Transverse colon (tissue), 4 donors: ENCODE measurements at places on chromosomes 3 and 15. TPM values are rescaled to one million over a fixed set of nuclear protein-coding genes. Genes with fewer than 3 reads are reported as not detected.
A peak's percentile ranks its signal among the peaks of the same experiment; 100 is the strongest.

GRCh38 chr3:14841836-14842235, 23.1 kb downstream of the FGD5 start:
- H3K4me1 ChIP-seq: peaks cover 28% of the 10 kb centered on the region
- no peak for DNase-seq
- H3K4me3 ChIP-seq: no peak overlapping the region
- no peaks in the 10 kb centered on the region for H3K36me3 ChIP-seq
- H3K27ac ChIP-seq: no peak overlapping the region
- H3K27me3 ChIP-seq: no peaks in the 10 kb centered on the region

DNA sequence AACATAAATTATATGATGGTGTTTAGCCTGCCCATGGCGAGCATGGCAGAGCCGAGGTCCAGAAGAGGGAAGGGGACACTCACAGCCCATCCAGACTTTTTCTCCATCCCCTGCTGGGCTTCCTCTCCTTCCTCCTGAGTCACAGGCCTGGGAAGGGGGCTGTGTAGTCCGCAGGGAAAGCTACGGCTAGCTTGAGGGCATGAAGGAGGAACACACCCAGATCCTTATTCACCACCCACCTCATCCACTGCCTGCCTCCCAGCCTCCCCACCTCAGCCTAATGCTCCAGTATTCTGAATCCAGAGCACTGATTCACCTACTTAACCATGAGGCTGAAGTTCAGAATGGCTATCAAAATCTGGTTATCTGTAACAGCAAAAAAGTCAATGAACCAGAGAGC, 97.8 kb downstream of the OXNAD1 start:
- DNase-seq: no peak
- H3K27ac ChIP-seq: no peak overlapping the region
- H3K36me3 ChIP-seq: no peaks in the 10 kb centered on the region
- no peaks in the 10 kb centered on the region for H3K4me1 ChIP-seq
- no peaks in the 10 kb centered on the region for H3K27me3 ChIP-seq
- no peak overlapping the region for H3K4me3 ChIP-seq

- no peaks in the 10 kb centered on the region for H3K36me3 ChIP-seq
- H3K4me1 ChIP-seq: no peaks in the 10 kb centered on the region
- no peak for DNase-seq
- no peaks in the 10 kb centered on the region for H3K27me3 ChIP-seq
- no peak overlapping the region for H3K27ac ChIP-seq
Observed at GRCh38 chr3:77190374-77190773, 150.5 kb downstream of the ROBO2 start.

GRCh38 chr15:90930861-90931574, 1.3 kb downstream of the HDDC3 start:
- H3K4me1 ChIP-seq: peaks cover 41% of the 10 kb centered on the region
- H3K27me3 ChIP-seq: no peaks in the 10 kb centered on the region
- H3K27ac ChIP-seq: peak overlapping the region; percentile 95
- H3K4me3 ChIP-seq: peak overlapping the region; percentile 74
- no peak for DNase-seq

- H3K4me3 ChIP-seq: no peak overlapping the region
- H3K4me1 ChIP-seq: no peaks in the 10 kb centered on the region
- no peak overlapping the region for H3K27ac ChIP-seq
- no peaks in the 10 kb centered on the region for H3K27me3 ChIP-seq
Observed at GRCh38 chr15:26736502-26737248, 36.2 kb downstream of the GABRB3 start.

DNA sequence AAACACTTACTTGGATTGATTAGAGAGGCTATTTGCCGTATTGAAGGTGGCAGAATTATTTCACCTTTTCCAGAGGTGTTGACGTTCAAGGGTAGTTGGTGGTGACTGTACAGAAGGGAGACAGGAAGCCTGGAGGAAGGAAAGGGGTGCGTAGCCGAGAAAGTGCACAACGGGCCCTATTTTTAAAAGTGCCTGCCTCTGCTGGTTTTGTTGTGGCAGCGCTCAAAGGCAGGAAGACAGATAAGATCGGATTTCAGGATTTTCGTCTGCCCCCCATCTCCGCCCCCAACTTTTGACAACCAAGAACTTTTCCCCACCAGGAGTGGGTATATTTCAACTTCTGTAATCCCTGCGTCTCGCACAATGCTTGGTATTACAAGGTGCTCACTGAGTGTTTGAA, 38.5 kb downstream of the SMAD3 start:
- no peaks in the 10 kb centered on the region for H3K27me3 ChIP-seq
- H3K4me1 ChIP-seq: peaks cover 67% of the 10 kb centered on the region
- no peak overlapping the region for H3K4me3 ChIP-seq
- no peaks in the 10 kb centered on the region for H3K36me3 ChIP-seq
- no peak for DNase-seq

C2CD4B gene
- total RNA-seq: 2.5 TPM

CCDC9B gene
- 46.4 TPM for total RNA-seq

NPAP1 gene
- 0.16 TPM for total RNA-seq

ALG1L2 gene
- not detected for total RNA-seq

SHF gene
- total RNA-seq: 9.8 TPM

GOLGA6D gene
- not detected for total RNA-seq
